ENCODE measurements at places on chromosomes 4 and X. TPM values are rescaled to one million over a fixed set of nuclear protein-coding genes. Genes with fewer than 3 reads are reported as not detected.

The PNMA6E gene
- total RNA-seq: not detected

The ITGB1BP2 gene
- 3.6 TPM for total RNA-seq

The ADH1B gene
- 6.1 TPM for total RNA-seq

The NAT8L gene
- total RNA-seq: 14.9 TPM

The PIM2 gene
- total RNA-seq: 9.3 TPM

The RTL5 gene
- total RNA-seq: 16.1 TPM

The ZGRF1 gene
- 24.8 TPM for total RNA-seq

The DRD5 gene
- not detected for total RNA-seq

The SPACA5 gene
- not detected for total RNA-seq

The UPF3B gene
- total RNA-seq: 12.4 TPM

- H3K27me3 ChIP-seq: no peaks in the 10 kb centered on the region
- H3K27ac ChIP-seq: no peak overlapping the region
- no peak overlapping the region for H3K4me3 ChIP-seq
- H3K36me3 ChIP-seq: no peaks in the 10 kb centered on the region
- no peaks in the 10 kb centered on the region for H3K4me1 ChIP-seq
- DNase-seq: no peak
These were observed 448.3 kb upstream of the SPANXN1 start for GRCh38 chrX:144798972-144799371.

- no peak overlapping the region for H3K4me3 ChIP-seq
- no peaks in the 10 kb centered on the region for H3K27me3 ChIP-seq
- H3K4me1 ChIP-seq: peaks cover 6% of the 10 kb centered on the region
- no peak overlapping the region for H3K27ac ChIP-seq
- H3K36me3 ChIP-seq: no peaks in the 10 kb centered on the region
These were observed 34.7 kb downstream of the LUZP4 start for GRCh38 chrX:115324194-115324593.

DNA sequence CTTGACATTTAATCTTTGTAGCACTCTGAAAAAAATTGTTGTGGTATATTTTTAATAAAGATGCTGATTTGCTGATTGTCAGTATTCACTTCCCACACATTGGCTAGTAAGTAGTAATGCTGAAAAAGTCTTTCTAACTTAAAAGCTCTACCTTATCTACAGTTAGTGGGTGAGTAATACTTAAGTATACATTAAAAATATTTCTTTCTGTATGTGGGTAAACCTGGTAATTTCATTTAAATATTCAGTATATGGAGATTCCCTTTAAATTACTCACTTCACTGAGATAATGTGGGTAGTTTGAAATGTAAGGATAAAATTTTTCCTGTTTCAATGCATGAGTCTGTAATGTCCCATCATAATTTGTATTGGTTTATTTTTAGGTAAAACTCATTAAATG, 5.6 kb downstream of the TMEM33 start:
- peaks cover 9% of the 10 kb centered on the region for H3K4me1 ChIP-seq
- H3K27ac ChIP-seq: no peak overlapping the region
- H3K27me3 ChIP-seq: no peaks in the 10 kb centered on the region
- peaks cover 28% of the 10 kb centered on the region for H3K36me3 ChIP-seq
- DNase-seq: no peak

- DNase-seq: no peak
- no peaks in the 10 kb centered on the region for H3K4me1 ChIP-seq
- H3K27me3 ChIP-seq: no peaks in the 10 kb centered on the region
- H3K4me3 ChIP-seq: no peak overlapping the region
- peaks cover 3% of the 10 kb centered on the region for H3K36me3 ChIP-seq
These were observed 32.7 kb upstream of the NKRF start for GRCh38 chrX:119638725-119639471.

DNA sequence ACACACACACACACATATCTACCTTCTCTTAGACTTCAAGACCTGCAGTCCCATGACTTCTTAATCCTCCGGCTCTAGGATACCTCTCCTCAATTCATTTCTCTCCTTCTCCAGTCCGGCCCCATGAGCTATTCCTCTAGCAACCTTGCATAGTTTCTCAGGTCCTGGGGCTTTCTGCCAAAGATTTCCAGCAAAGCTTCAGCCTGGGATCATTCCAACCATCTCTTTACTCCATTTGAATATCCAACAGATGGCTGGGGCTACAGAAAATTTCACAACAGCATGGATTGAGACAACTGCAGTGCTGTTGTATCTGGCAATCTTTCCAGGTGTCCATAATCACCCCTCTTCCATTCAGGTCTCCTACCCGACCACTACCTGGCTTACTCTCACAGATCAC, 184.1 kb downstream of the DCHS2 start:
- H3K4me1 ChIP-seq: no peaks in the 10 kb centered on the region
- no peak overlapping the region for H3K27ac ChIP-seq
- H3K36me3 ChIP-seq: peaks cover 6% of the 10 kb centered on the region
- no peaks in the 10 kb centered on the region for H3K27me3 ChIP-seq

GRCh38 chrX:84153538-84153937, 34.5 kb downstream of the RPS6KA6 start:
- no peak for DNase-seq
- no peaks in the 10 kb centered on the region for H3K36me3 ChIP-seq
- no peaks in the 10 kb centered on the region for H3K4me1 ChIP-seq
- H3K4me3 ChIP-seq: no peak overlapping the region

DNA sequence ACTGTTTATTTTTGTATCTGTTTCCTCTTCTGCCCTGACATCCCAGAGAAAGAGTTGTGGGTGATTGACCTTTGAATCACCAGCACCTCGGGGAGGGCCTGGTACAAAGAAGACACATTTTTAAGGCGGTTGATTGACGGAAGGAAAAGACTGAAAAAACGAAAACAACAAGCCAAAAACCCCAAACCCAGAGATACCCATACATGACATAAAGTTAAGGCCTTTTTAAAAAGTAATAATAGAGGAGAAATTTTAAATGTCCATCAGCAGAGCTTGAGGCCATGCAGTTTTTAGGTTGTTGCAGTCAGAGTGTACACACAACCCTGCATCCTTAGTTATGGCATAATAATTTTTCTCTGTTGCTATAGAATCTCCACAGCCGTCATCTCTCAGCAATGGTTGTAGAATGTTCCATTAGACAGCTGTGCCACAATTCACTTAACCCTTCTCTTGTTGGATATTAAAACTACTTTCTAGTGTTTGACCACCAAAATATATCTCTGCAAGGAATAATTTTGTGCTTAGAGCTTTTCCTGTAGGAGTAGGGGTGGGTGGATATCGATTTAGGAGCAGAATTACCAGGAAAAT, 110.2 kb downstream of the GNL3L start:
- no peak for DNase-seq
- H3K4me1 ChIP-seq: peaks cover 8% of the 10 kb centered on the region
- peak overlapping the region; percentile 100 for H3K27ac ChIP-seq

- DNase-seq: no peak
- no peaks in the 10 kb centered on the region for H3K4me1 ChIP-seq
- H3K36me3 ChIP-seq: no peaks in the 10 kb centered on the region
- no peak overlapping the region for H3K27ac ChIP-seq
These were observed 110.3 kb downstream of the UBE2NL start for GRCh38 chrX:143994206-143994605.
